ENCODE measurements at places on chromosomes 1 and 21.

DNA sequence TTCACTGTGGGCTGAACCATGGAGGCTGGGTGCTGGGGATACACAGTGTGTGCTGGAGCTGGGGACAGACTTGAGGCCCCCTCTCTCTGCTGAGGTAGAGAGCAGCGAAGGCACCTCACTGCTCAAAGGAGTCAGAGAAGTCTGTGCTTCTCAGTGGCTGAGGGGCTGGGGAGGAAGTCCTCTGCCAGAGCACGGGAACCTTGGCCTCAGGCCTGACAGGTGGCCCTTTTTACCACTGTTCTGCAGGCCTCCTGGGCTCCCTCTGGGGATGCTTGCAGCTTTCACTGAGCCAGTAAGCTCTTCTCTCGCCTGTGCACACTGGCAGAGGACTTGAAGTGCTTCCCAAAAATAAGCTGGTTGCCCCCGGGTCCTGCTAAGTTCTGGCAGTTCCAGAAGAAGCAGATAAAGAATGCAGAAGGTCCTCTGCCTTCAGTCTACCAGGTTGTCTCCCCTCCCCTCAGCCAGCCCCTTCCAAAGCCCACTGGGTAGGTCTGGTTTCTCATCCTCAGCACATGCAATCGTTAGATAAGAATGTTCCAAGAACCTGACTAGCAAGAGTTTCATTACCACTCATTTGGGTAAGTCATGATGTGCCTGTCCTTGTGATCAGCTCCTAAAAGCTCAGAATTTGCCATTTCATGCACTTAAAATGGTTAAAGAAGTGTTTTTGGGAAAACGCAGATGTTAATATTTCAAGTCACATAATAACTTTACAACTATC is 53.9 kb downstream of the TENT5C start:
- no peak for DNase-seq

DNA sequence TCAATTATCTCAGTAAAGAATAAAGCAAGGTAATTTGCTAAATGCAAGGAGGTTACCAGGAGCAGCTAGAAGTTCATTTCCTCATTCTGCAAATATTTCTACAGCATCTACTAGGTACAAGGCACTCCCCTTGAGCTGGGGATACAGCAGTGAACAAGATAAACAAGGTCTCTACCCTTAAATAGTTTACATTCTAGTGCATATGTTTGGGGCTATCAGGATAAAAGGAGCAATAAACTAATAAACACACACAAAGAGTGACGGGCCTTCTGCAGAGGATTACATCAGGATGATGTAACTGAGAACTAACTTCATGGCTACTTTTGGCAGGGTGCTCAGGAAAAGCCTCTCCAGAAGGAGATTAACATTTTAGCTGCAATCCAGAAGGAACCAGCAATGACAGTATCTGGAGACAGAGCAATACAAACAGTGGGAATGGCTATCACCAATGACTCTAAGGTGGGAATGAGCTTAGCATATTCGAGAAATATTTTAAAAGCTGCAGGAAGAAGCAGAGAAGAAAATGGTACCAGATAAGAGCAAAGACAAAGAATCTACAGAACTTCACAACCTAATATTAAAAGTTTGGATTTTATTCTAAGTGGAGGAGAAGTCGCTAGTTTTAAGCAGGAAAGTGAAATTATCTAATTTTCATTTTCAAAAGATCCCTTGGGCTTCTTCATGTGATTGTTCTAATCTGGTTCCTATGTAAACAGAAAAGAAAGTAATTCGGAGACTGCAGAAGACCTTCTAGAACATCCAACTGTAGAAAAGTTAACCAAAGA is 25.8 kb downstream of the TP53BP2 start:
- DNase-seq: no peak

DNA sequence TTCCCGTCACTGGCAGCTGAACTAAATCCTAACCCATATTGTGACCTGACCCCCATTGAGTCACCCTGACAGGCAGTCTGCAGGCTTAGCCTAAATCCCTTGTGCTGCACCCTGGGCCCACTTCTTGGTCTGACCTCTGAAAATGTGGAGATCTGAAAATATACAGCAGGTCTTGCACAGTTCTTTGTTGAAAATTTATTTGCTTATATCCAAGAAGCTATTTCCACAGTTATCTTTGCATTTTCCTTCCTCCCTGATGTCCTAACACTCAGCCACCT is 87.1 kb downstream of the BCAR3 start:
- DNase-seq: no peak

GRCh38 chr1:183461350-183461749 is 10.9 kb upstream of the SMG7 start:
- DNase-seq: no peak

GRCh38 chr1:227437495-227438008 is 119.3 kb upstream of the CDC42BPA start:
- DNase-seq: no peak
